Right lobe of liver (tissue), 6 donors: ENCODE measurements at places on chromosomes 6 and 20. TPM values are rescaled to one million over a fixed set of nuclear protein-coding genes. Genes with fewer than 3 reads are reported as not detected.

DNA sequence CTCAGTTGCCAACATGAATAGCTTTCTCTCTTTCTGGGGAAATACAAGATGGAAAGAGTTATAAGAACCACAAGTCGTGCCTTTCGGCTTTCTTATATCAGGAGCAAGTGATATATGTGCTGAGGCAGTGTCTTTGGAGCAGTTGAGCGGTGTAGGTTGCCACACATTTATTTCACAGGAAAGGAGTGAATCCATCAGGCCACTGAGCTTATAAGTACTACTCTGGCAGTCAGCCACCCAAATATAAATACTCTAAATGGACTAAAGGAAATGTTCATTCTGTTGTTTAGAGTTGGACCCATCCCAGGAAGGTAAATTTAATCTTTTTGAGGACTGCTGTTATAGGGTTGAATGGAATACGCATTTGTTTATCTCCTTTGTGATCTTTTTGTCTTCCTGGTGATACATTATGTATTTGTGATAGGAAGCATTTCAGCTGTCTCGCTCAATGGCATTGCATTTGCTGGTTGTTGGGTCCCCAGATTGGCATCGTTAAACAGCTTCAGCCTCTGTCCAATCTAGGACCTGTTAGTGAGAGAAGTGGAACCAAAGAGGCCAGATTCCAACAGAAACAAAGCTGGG lies 139.7 kb downstream of the SOBP start:
- DNase-seq = no peak
- H3K4me3 ChIP-seq = no peak overlapping the region
- no peak overlapping the region for H3K27ac ChIP-seq
- H3K36me3 ChIP-seq = no peaks in the 10 kb centered on the region

- DNase-seq = no peak
- H3K4me3 ChIP-seq = no peak overlapping the region
- no peaks in the 10 kb centered on the region for H3K4me1 ChIP-seq
- no peak overlapping the region for H3K27ac ChIP-seq
These were observed 84.3 kb upstream of the RALY start for GRCh38 chr20:33909331-33909921.

GRCh38 chr20:54545676-54546358 lies 70.4 kb downstream of the DOK5 start:
- H3K36me3 ChIP-seq = no peaks in the 10 kb centered on the region
- no peak overlapping the region for H3K27ac ChIP-seq
- no peaks in the 10 kb centered on the region for H3K4me1 ChIP-seq
- no peaks in the 10 kb centered on the region for H3K27me3 ChIP-seq

DNA sequence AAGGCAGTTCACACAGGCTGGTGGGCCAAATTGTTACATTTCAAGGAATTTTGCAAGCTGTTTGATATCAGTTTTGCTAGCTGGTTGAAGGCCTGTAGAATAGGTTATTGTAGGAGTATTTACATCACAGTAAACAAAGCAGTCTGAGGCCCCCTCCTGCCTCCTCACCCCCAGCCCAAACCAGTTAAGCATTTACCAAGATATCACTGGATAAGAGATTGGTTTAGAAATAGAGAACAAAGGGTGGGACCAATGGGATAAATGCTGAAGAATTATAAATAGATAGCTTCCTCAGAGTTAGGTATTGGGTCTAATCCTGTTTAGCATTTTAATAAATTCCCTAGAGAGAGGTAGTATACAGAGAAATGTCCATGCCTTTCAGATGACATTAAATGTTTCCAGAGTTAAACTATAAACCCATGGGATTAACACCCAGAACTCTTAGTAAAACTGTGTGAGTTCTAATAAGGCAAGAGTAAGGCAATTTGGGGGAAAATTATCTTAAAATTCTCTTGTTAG lies 2.3 kb upstream of the PHACTR2 start:
- H3K4me3 ChIP-seq = no peak overlapping the region
- H3K4me1 ChIP-seq = no peaks in the 10 kb centered on the region
- no peak for DNase-seq
- H3K27ac ChIP-seq = no peak overlapping the region
- H3K27me3 ChIP-seq = no peaks in the 10 kb centered on the region

DNA sequence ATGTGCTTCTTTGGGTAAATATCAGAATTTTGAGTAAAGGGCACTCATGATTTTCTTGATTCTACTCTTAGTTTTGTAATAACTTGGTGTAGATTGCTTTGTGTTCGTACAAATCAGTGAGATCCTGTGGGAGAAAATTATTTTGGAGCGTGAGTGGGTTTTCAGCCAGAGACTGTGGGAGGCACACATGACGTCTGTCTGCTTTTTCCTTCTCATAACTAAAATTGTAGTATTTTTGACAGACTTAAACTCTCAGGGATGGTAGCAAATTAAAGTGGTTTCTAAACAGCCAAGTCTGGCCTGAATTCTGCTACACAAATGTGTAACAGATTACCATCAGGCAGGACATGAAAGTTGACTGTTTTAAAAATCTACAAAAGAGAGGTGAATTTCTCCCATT lies 222.6 kb downstream of the OTOR start:
- H3K27me3 ChIP-seq = no peaks in the 10 kb centered on the region
- no peak overlapping the region for H3K27ac ChIP-seq
- DNase-seq = no peak
- no peaks in the 10 kb centered on the region for H3K36me3 ChIP-seq

GRCh38 chr6:169641461-169642085 lies 60.3 kb downstream of the WDR27 start:
- H3K4me3 ChIP-seq = no peak overlapping the region
- H3K27ac ChIP-seq = no peak overlapping the region
- H3K36me3 ChIP-seq = no peaks in the 10 kb centered on the region
- no peak for DNase-seq
- no peaks in the 10 kb centered on the region for H3K4me1 ChIP-seq

GRCh38 chr6:101163611-101164010 lies 229.9 kb upstream of the GRIK2 start:
- no peaks in the 10 kb centered on the region for H3K36me3 ChIP-seq
- DNase-seq = no peak
- H3K4me3 ChIP-seq = no peak overlapping the region
- H3K4me1 ChIP-seq = no peaks in the 10 kb centered on the region
- H3K27ac ChIP-seq = no peak overlapping the region

GRCh38 chr6:53527249-53527765 lies 17.6 kb downstream of the GCLC start:
- no peak for DNase-seq
- H3K4me1 ChIP-seq = no peaks in the 10 kb centered on the region
- no peak overlapping the region for H3K4me3 ChIP-seq
- H3K36me3 ChIP-seq = no peaks in the 10 kb centered on the region

DNA sequence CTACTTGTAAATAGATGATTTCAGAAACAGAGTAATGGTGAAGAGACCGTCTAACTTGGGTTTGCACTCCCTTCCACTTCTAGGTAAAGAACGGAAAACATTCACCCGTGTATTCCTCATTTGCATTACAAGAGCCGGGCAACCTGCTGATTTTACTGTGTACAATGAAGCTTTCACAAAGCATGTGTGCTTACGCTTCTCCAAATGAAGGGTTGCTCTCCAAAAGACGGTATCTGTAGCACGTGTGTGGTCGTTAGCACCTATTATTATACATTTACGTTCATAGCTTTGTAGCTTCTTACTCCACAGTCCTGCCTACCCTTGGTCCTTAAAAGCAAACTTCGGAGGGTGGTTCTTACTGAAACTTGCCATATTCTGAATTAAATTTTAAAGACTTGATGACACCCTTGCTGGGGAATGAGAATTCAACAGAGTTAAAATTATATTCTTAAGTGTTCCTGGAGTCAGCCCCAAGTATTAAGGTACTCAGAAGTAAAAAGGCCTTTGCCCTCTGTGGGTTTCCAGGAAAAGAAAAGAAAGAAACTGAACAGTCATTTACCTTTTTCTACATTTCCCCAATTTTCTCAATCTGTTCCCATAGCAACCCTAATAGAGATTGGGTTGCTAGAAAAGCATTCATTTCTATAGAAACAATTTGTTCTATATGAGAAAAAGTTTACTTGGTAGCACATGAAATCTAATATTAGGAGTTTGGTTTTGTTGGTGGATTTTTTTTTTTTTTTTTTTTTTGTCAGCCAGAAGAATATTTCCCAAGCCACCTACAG lies 61.9 kb upstream of the KCNG1 start:
- H3K4me1 ChIP-seq = no peaks in the 10 kb centered on the region
- no peaks in the 10 kb centered on the region for H3K36me3 ChIP-seq
- H3K27me3 ChIP-seq = no peaks in the 10 kb centered on the region

GRCh38 chr20:35992713-35993335 lies 24.4 kb downstream of the CNBD2 start:
- H3K4me1 ChIP-seq = no peaks in the 10 kb centered on the region
- no peaks in the 10 kb centered on the region for H3K36me3 ChIP-seq
- no peak overlapping the region for H3K4me3 ChIP-seq
- no peaks in the 10 kb centered on the region for H3K27me3 ChIP-seq
- DNase-seq = peak; percentile 53
- H3K27ac ChIP-seq = no peak overlapping the region

DNA sequence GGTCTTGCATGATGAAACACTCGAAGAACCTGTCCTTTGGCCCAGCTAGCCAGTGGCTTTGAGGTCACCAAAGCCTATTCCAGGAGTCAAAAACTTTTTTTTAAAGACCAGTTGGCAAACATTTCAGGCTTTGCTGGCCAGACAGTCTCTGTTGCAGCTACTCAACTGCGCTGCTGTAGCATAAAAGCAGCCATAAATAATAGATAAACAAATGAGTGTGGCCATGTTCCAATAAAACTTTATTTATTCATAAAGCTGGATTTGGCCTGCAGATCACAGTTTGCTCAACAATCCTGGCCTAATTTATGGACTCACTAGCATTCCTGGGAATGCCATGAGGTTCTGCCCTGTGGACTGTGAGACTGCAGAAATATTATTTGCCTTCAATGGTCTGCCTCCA lies 68.8 kb upstream of the LTV1 start:
- DNase-seq = no peak
- H3K27ac ChIP-seq = peak overlapping the region; percentile 26
- H3K4me1 ChIP-seq = no peaks in the 10 kb centered on the region
- no peak overlapping the region for H3K4me3 ChIP-seq
- H3K36me3 ChIP-seq = no peaks in the 10 kb centered on the region
- H3K27me3 ChIP-seq = no peaks in the 10 kb centered on the region

- DNase-seq = no peak
- H3K36me3 ChIP-seq = no peaks in the 10 kb centered on the region
- no peak overlapping the region for H3K27ac ChIP-seq
- H3K4me1 ChIP-seq = no peaks in the 10 kb centered on the region
- H3K4me3 ChIP-seq = no peak overlapping the region
- H3K27me3 ChIP-seq = no peaks in the 10 kb centered on the region
These were observed 229.2 kb downstream of the PRL start for GRCh38 chr6:22067671-22068070.

GRCh38 chr6:26500102-26500501 lies at the start of gene BTN1A1:
BTN1A1 (plus strand) TSS chr6:26500303; CDS start chr6:26501287, 984 bp downstream.
- H3K4me1 ChIP-seq = no peaks in the 10 kb centered on the region
- no peak for DNase-seq
- no peaks in the 10 kb centered on the region for H3K27me3 ChIP-seq
- no peaks in the 10 kb centered on the region for H3K36me3 ChIP-seq
- H3K4me3 ChIP-seq = no peak within 1 kb of the TSS

Gene FOXF2
- total RNA-seq = not detected

Gene ARHGAP40
- 0.12 TPM for total RNA-seq

Gene FUT9
- not detected for total RNA-seq

Gene WFDC5
- not detected for total RNA-seq

Gene GSTA4
- total RNA-seq = 5.6 TPM

Gene CBLN4
- 0.23 TPM for total RNA-seq

Gene HRH3
- not detected for total RNA-seq

Gene MAK
- total RNA-seq = 0.12 TPM
